ENCODE measurements at places on chromosomes 6 and 20. TPM values are rescaled to one million over a fixed set of nuclear protein-coding genes. Genes with fewer than 3 reads are reported as not detected.

HCRTR2 gene
- not detected for total RNA-seq

ZSCAN23 gene
- 22.6 TPM for total RNA-seq

GRCh38 chr6:8831366-8832152 is 396.2 kb upstream of the SLC35B3 start:
- H3K27ac ChIP-seq, result no peak overlapping the region
- DNase-seq, result no peak
- H3K4me3 ChIP-seq, result no peak overlapping the region
- H3K36me3 ChIP-seq, result no peaks in the 10 kb centered on the region
- H3K27me3 ChIP-seq, result no peaks in the 10 kb centered on the region

RNF217 gene
- total RNA-seq, result 22.6 TPM

DNA sequence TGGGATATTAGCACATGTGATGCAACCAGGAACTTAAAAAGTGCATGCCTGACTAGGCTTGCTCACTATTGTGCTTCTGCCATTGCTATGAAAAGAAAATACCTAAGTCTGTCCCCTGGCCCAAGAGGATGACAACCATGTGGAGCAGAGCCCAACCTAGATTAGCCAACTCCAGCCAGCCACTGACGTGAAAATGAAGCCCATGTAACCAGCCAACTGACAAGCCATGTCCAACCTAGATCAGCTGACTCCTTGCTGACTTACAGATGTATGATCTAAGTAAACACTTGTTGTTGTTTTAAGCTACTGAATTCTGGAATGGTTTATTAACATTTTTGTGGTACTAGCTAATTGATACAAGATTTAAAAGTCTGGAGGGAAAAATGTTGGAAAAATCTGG is 47.5 kb downstream of the PIGU start:
- H3K4me3 ChIP-seq, result no peak overlapping the region
- no peaks in the 10 kb centered on the region for H3K27me3 ChIP-seq
- no peak for DNase-seq
- no peak overlapping the region for H3K27ac ChIP-seq
- peaks cover 16% of the 10 kb centered on the region for H3K36me3 ChIP-seq
- H3K4me1 ChIP-seq, result peaks cover 9% of the 10 kb centered on the region

GRCh38 chr6:87917886-87918285 is 129.8 kb upstream of the SPACA1 start:
- no peak overlapping the region for H3K27ac ChIP-seq
- no peaks in the 10 kb centered on the region for H3K36me3 ChIP-seq
- H3K27me3 ChIP-seq, result no peaks in the 10 kb centered on the region
- no peak for DNase-seq

RGS19 gene
- total RNA-seq, result 6.5 TPM

UBE2V1 gene
- 150 TPM for total RNA-seq

GRCh38 chr20:50190251-50191064 is at the start of gene CEBPB:
TSS of gene CEBPB (plus strand) at chr20:50190830. CDS start at chr20:50191034, 204 bp downstream.
- peaks cover 33% of the 10 kb centered on the region for H3K27me3 ChIP-seq
- peaks cover 18% of the 10 kb centered on the region for H3K4me1 ChIP-seq
- peak within 1 kb of the TSS; percentile 94 for H3K27ac ChIP-seq
- peak within 1 kb of the TSS; percentile 78 for H3K4me3 ChIP-seq

DNA sequence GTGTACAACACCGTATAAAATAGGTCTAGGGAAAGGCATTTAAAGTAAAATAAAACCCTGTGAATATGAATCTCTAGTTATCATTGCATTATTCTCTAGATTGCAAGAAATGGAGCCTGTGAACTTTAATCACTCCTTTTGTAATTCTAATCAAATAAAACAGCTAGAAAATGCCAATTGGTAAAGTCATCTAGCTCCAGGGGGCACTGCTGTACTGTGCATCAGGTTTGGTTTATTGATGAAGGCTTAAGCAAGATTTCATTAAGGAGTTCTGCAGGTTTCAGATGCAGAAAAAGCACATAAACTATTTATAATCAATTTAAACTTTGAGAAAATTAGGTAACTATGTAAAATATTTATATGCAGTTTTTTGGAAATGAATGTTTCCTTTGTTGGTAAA is 645.0 kb downstream of the PHF3 start:
- H3K27me3 ChIP-seq, result peaks cover 4% of the 10 kb centered on the region
- DNase-seq, result peak; percentile 14
- H3K4me1 ChIP-seq, result peaks cover 10% of the 10 kb centered on the region

DNA sequence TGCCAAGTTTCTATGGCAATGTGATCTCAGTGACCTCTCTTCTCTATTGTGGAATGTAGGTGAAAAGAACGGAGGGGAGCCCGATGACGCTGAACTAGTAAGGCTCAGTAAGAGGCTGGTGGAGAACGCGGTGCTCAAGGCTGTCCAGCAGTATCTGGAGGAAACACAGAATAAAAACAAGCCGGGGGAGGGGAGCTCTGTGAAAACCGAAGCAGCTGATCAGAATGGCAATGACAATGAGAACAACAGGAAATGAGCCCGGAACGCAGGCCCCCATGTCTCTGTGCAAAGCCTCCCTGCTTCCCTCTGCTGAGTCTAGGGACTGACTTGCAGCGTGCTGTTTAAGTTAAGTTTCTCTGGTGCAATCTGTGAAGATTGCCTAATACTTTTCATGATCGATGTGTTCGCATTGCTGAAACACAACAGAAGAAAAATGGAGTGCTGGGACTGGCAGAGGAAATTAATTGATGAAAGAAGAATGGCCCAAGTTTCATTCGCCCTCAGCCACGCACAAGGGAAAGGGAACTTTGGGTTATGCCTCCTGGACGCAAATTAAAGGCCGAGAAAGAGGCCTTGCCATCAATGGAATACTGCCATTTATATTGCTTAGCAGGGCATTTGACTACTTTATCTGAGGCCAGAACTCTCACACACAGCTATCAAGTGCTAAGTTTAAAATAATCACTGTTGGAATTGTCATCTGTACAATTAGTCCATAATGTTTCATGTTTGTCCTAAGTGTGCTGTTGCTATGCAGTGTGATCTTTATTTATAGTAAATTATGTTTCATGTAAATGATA is 146.4 kb downstream of the AKAP7 start:
- peaks cover 35% of the 10 kb centered on the region for H3K4me1 ChIP-seq
- peaks cover 13% of the 10 kb centered on the region for H3K36me3 ChIP-seq
- H3K4me3 ChIP-seq, result peak overlapping the region; percentile 50
- H3K27me3 ChIP-seq, result no peaks in the 10 kb centered on the region
- peak overlapping the region; percentile 93 for H3K27ac ChIP-seq

SPDEF gene
- total RNA-seq, result 0.65 TPM

GRCh38 chr6:1798303-1798964 is 188.7 kb downstream of the FOXC1 start:
- peaks cover 20% of the 10 kb centered on the region for H3K4me1 ChIP-seq
- no peak overlapping the region for H3K4me3 ChIP-seq
- no peak overlapping the region for H3K27ac ChIP-seq
- peaks cover 3% of the 10 kb centered on the region for H3K27me3 ChIP-seq

RAET1G gene
- total RNA-seq, result not detected

DNA sequence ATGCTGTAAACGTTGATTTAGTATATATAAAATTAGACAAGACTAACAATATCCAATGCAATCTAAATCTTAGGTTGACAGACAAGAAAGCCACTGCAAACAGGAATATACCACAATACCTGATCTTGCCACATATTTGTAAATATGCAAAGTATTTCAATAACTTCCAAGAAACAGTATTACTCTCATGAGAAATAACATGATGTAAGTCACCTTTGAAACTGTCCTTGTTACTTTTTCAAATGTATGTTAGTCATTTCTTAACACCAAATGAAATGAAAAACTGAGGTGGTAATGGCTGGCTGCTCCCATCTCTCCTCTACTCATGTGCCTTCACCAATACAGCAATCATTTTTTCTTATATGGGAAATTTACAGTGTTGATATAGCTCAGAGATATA is 118.7 kb downstream of the ATG5 start:
- DNase-seq, result no peak
- H3K27me3 ChIP-seq, result no peaks in the 10 kb centered on the region
- peaks cover 11% of the 10 kb centered on the region for H3K36me3 ChIP-seq
- no peaks in the 10 kb centered on the region for H3K4me1 ChIP-seq
- H3K27ac ChIP-seq, result no peak overlapping the region

SERINC1 gene
- 88.2 TPM for total RNA-seq

LY86 gene
- not detected for total RNA-seq

DNA sequence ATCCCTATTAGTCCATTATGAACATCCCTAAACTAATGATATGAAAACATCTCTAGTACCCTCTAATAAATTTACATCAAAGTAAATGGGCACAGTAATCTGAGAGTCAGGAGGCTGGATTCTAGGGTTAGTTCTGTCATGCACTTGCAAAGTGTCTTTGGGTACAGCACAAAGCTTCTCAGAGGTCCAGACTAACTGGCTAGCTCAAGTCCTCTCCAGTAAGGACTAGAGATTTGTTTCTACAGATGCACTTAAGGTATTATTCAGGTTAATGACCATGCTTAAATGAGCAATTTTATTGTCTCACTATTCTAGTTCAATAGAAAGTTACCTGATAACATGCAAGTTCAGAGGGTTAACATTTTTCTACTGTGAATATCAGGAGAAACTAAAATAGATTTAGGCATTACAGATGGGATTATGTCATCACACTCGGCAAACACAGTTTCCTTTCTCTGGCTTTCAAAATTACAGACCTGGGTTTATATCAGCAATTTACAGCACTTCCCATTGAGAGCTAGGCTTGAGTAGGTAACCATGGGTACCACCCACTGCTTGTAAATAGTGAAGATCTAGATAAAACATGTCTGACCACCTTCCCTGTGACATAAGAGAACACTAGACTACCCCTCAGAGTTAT is 402.9 kb upstream of the RUNX2 start:
- H3K27me3 ChIP-seq, result no peaks in the 10 kb centered on the region
- H3K27ac ChIP-seq, result no peak overlapping the region
- no peak for DNase-seq
- H3K36me3 ChIP-seq, result peaks cover 5% of the 10 kb centered on the region
- H3K4me1 ChIP-seq, result peaks cover 10% of the 10 kb centered on the region

FAM162B gene
- 2.5 TPM for total RNA-seq

- H3K4me1 ChIP-seq, result peaks cover 2% of the 10 kb centered on the region
- H3K4me3 ChIP-seq, result no peak overlapping the region
- DNase-seq, result no peak
- no peak overlapping the region for H3K27ac ChIP-seq
Observed at GRCh38 chr20:59785669-59785959, 147.8 kb downstream of the SYCP2 start.

DNA sequence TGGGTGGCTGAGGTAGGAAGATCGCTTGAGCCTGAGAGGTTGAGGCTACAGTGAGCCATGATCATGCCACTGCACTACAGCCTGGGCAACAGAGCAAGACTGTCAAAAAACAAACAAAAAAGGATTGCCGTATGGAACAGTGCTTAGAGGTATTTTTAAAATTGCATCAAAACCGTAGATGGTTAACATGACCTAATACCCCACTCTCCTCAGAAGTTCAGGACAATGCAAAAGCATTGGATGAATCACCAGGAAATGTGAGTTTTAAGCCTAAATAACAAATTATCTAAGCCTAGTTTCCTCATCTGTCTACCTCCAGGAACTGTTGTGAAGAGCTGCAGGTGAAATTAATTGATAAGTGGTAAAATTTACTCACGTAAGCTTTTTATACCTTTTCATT is 123.8 kb upstream of the ID4 start:
- no peak overlapping the region for H3K27ac ChIP-seq
- no peak overlapping the region for H3K4me3 ChIP-seq
- DNase-seq, result no peak
- H3K36me3 ChIP-seq, result no peaks in the 10 kb centered on the region
- peaks cover 16% of the 10 kb centered on the region for H3K4me1 ChIP-seq

DNA sequence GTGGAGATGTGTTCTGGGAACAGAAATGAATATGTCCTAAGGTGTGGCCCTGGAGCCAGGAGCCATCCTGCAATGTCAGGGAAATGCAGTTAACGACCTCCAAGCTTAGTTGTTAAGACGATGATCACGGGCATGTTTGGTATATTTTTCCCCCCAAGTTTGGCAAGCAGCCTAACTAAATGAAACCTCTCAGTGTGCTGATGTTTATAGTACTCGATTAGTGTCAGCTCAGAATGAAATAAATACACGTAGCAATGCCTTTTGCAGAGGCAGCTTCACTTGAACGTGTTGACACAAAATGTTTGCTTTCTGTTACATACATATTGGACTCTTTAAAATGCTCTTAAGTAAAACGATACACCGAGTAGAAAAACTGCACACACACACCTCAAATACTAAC is 76.2 kb upstream of the OLIG3 start:
- H3K36me3 ChIP-seq, result no peaks in the 10 kb centered on the region
- peaks cover 19% of the 10 kb centered on the region for H3K4me1 ChIP-seq
- H3K27ac ChIP-seq, result no peak overlapping the region
- H3K4me3 ChIP-seq, result no peak overlapping the region

GSTA5 gene
- not detected for total RNA-seq

CLIC1 gene
- total RNA-seq, result 286 TPM

- H3K27me3 ChIP-seq, result no peaks in the 10 kb centered on the region
- no peak for DNase-seq
- peaks cover 4% of the 10 kb centered on the region for H3K4me1 ChIP-seq
- no peak overlapping the region for H3K4me3 ChIP-seq
- no peak overlapping the region for H3K27ac ChIP-seq
Observed at GRCh38 chr20:54351371-54352136, 123.8 kb upstream of the DOK5 start.

- no peaks in the 10 kb centered on the region for H3K36me3 ChIP-seq
- no peak overlapping the region for H3K27ac ChIP-seq
- H3K4me1 ChIP-seq, result no peaks in the 10 kb centered on the region
- DNase-seq, result no peak
Observed at GRCh38 chr6:95185874-95186273, 391.5 kb upstream of the MANEA start.

DNA sequence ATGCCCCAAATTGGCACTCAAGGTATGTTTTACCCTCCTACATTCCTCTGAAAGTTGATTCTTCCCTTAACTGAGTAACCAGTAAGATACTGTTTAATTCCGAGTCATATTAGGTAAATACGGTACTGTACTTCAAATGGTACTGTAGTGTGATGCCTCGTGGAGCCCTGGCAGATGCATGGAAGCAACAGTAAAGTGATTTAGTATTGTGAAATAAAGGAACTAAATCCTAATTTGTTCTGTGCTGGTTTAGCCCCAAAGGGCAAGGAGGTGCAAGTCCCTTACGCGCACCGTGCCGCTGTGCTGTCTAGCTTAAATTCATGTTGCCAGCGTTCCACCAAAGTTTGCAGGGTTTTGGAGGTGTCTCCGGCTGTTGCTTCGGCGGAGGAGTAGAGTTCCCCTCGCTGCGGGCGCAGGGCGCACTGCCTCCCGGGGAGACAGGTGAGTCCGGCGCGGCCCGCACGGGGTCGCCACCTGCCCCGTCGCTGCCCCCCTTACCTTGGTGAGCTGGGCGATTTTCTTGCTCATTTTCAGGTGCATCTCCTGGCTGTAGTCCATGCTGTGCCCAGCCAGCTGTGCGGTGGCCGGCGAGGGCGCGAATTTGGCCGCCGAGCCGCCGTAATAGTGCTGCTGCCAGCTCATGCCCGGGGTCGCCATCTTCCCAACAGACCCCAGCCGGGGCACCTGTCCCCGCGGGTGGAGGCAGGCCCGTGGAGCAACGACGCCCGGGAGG is 655 bp downstream of the FAM184A start:
- peak; percentile 63 for DNase-seq
- H3K4me3 ChIP-seq, result peak overlapping the region; percentile 82
- H3K27me3 ChIP-seq, result peaks cover 2% of the 10 kb centered on the region
- H3K4me1 ChIP-seq, result peaks cover 25% of the 10 kb centered on the region
- no peaks in the 10 kb centered on the region for H3K36me3 ChIP-seq

DNA sequence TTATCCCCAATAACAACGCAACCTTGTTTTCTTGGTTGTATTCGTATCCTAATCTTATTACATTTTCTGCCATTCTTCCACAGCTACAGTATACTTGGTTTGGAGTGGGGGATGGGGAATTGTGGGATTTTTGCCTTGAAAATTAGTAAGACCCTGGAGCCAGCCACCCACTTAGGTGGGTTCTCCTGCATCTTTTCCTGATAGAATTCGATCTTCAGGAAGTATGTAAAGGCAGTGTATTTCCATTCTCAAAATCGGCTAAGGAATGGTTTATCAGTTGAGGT is 1.1 kb downstream of the ITCH start:
- H3K27me3 ChIP-seq, result no peaks in the 10 kb centered on the region
- H3K36me3 ChIP-seq, result peaks cover 15% of the 10 kb centered on the region
- H3K27ac ChIP-seq, result peak overlapping the region; percentile 93
- DNase-seq, result no peak
- peak overlapping the region; percentile 96 for H3K4me3 ChIP-seq
- H3K4me1 ChIP-seq, result peaks cover 40% of the 10 kb centered on the region
